ENCODE measurements at places on chromosomes 2 and 18.
A peak's percentile ranks its signal among the peaks of the same experiment; 100 is the strongest.

GRCh38 chr2:9807056-9807455 is 36.2 kb upstream of the TAF1B start:
- DNase-seq, result no peak

DNA sequence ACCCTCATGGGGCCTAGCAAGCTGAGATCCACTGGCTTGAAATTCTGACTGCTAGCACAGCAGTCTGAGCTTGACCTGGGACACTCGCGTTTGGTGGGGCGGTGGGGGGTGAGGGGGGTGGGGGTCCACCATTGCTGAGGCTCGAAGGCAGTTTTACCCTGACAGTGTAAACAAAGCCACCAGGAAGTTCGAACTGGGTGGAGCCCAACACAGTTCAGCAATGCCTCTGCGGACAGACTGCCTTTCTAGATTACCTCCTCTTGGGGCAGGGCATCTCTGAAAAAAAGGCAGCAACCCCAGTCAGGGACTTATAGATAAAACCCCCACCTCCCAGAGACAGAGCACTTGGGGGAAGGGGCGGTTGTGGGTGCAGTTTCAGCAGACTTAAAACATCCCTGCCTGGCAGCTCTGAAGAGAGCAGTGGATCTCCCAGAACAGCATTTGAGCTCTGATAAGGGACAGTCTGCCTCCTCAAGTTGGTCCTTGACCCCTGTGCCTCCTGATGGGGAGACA is 149.7 kb upstream of the TANK start:
- no peak for DNase-seq

DNA sequence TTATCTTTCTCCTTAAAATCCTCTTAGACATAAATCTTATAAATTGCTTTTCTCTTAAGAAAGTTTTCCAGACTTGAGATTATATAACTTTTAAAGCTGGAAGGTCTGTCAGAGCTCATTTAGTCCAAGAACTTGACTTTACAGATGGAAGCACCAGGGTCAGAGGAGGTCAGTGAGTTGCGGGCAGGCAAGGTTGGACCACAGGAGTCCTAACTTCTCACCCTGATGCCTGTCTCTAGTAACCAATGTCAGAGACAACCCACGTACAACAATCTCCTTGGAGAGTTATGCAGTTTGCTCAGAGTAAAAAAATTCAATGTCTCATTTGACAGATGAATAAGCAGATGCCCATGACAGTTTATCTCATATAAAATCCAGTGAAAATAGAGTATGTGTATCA is 203.9 kb downstream of the DLGAP1 start:
- no peak for DNase-seq

DNA sequence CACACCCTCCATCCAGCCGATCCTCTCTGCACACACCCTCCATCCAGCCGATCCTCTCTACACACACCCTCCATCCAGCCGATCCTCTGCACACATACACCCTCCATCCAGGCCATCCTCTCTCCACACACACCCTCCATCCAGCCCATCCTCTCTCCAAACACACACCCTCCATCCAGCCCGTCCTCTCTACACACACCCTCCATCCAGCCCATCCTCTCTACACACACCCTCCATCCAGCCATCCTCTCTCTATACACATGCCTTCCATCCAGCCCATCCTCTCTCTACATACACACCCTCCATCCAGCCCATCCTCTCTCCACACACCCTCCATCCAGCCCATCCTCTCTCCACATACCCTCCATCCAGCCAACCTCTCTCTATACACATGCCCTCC is 83.1 kb downstream of the EIPR1 start:
- DNase-seq, result no peak

DNA sequence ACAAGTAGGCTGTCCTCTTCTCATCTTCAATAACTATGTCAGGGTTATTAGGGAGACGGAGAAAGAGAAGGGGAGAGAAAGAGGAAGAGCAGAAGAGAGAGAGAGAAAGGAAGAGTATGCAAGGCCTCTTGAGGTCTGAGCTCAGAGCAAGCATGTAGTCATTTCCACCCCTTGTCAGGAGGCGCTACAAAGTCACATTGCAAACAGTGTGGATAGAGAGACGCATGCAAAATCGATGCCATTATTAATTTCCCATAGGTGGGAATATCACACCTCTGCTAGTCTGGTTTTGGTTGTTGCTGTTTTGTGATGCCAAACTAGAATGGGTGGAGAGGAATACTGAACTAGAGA is 24.2 kb upstream of the SERPINE2 start:
- no peak for DNase-seq

GRCh38 chr2:25881764-25882163 is 3.5 kb upstream of the ASXL2 start:
- DNase-seq, result no peak

DNA sequence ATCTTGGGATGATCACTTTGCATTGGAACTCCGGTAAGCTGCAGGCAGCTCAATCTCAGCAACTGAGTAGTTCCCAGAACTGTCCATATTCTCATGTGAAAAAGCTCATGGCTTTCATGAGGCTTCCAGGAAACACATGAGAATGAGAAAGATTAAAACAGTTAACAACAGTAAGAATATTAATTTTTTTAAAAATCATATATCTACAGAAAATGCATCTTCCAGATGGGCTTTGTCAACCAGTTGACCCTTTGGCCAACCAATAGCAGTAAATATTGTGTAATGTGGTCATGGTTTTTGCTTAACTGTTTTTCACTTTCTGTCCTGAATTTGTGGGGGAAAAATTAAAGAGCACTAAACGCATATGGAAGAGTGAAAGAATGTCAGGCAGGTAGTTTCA is 131.2 kb upstream of the CCDC195 start:
- DNase-seq, result no peak

DNA sequence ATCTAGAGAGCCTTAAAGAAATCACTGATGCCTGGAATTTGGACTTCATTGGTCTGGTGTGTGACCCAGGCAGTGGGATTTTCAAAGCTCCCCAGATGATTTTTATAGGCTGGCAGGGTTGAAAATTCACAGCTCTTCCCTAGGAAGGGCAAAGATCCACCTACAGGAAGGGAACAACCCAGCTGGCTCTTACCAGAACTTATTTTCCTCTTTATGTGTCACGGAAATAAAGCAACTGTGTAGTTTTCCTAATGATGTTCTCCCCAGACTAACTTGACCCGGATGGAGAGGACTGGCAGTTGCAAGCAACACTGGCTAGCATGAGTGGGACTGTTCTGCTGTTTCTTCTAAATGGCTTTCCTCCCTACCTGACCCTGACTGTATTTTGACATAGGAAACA is 235.6 kb downstream of the ALPK2 start:
- no peak for DNase-seq

DNA sequence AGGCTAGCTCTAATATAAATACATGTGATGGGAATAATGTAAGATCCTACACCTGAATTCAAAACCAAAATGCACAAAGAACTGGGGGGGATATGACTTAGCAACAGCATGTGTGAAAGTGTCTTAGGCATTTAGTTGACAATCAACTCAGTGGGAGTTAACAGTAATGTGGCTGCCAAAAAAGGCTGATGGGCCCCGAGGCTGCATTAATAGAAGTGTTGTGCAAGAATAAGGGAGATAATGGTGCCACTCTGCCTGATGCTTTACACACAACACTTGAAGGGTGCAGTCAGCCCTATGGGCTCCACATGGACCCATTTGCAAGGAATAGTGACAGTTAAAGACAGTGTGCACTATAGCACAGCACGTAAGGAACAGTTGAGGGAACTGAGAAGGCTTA is 649.4 kb upstream of the ZEB2 start:
- no peak for DNase-seq

- DNase-seq, result peak; percentile 75
These were observed 131.9 kb downstream of the GLI2 start for GRCh38 chr2:120867290-120868241.

- no peak for DNase-seq
These were observed 182.3 kb downstream of the INO80D start for GRCh38 chr2:205903549-205904129.

DNA sequence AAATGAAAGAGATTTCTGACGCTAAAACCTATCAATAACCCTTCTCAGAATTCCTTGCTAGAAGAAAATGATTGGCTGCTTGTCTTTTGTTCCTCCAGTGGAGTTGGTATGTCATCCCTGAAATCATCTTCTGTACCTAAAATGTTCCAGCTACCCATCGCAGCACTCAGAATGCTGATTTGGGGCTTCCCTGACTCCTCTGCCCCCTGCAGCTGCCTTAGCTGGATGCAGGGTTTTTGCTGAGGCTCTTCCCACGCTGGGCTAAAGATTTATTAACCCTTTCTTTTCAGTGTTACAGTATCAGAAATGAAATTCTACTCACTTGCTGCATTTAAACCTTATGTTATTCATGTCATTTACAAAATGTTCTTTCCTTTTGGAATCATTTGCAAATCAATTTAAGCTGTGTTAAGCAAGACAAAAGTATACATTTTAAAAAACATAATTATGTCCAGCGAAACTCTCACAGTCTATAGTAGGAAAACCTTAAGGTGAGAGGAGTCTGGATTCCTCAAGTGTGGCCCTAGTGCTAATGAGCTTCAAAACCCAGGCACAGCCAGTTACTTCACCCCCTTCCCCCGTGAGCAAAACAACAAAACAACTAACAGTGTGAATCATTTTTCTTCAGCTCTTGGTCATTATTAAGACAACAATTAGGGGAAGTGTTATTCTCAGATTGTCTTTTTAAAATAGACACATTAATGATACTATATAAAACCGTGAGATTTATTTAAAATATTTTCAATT is 32.8 kb downstream of the PKP4 start:
- no peak for DNase-seq

- no peak for DNase-seq
These were observed 27.7 kb downstream of the KCTD18 start for GRCh38 chr2:200482194-200482593.

DNA sequence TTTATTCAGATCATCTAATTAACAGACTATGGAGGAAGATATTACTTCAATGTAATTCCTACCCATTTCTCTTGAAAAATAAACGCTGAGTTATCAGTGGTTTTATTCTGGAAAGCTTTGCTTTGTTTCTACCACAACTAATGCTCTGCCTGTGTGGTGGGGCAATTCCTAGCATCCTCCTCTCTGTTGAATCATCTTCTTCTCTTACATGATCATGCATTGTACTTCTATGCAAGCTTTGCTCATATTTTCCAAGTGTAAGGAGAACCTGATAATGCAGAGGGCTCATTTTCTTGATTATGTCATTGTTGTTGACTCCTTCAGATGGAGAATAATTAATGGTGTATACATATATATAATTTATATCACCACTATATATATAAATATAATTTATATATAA is 46.7 kb downstream of the CCDC195 start:
- no peak for DNase-seq

DNA sequence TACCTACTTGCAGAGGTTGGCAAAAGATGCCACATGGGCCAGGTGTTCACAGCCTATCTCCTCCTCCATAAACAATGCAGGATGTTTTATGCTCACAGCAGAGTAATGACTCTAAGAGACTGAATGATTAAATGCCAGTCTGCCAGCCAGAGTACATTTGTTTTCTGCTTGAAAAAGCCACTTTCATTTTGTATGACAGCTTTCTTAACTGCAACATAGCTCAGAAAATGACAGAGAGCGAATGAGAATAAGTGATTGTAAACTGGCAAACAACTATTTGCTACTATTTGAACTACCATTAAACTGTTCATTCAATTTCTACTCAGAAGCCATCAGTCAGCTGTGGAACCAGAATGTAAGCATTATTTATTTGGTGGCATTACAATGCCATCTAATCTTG is 50.6 kb upstream of the DCC start:
- no peak for DNase-seq

DNA sequence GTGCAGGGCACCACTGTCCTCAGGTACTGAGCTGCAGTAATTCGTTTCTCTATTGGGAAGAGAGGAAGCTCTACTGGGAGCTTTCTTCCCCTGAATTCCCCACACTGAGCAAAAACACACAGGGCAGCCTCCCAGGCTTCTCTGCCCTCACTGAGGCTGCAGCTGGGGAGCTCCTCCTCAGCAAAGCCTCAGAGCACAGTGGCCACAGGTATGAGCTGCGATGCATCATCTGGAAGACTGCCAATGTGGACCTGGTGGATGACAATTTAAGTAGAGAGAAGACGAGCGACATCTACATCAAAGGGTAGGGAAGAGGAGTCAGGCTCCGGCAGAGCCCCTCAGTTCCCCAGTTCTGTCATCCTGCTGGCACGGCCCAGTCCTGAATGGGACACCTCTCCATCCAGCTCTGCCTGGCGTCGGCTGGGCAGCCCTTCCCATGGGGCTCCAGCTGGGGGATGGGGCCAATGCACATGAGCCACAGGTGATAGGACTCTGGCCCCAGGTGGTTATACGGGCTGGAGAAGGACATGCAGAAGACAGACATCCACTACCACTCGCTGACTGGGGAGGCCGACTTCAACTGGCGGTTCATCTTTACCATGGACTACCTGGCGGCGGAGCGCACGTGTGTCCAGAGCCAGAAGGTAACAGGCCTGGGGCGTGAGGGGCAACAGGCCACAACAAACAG is 37.6 kb downstream of the LMAN2L start:
- DNase-seq, result no peak

DNA sequence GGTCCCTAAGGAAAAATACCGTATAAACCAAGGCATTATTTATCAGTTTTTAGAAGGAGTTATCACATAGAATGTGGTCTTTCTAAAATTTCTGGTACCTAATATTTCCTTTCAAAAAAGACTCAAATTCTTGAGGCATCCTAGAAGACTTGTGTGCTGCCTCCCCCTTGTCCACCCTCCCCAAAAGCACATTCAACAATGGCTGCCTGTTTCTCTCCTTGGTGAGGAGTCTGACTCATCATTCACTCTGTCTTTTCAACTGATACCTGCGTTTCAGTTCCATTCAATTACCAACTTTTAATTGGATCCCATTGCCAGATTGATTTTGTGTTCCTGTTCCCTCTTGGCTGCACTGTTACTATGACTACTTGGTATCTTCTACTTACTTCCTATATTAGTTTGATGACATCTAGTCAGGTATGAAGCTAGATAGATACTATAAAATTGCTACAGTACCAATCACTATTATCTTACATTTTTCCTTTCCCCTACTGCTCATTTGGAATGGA is 72.9 kb downstream of the XRCC5 start:
- DNase-seq, result no peak

DNA sequence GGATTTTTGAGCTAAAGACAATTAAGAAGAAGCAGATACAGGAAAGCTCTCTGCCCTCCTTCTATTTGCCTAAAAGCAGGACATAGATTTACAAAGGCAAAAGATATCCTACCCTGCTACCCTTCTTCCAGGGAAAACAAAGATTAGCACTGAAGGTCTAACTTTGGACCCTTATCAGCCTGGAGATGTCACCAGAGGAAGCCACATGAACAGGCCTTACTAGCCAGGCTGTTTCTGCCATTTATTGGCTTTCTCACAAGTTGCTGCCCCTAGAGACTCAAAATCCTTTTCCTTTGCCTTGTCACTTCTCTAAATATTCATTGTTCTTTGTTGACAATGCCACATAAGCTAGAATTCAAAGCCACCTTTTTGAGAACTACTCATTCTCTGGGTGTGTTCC is 147.3 kb downstream of the B3GNT2 start:
- DNase-seq, result no peak

DNA sequence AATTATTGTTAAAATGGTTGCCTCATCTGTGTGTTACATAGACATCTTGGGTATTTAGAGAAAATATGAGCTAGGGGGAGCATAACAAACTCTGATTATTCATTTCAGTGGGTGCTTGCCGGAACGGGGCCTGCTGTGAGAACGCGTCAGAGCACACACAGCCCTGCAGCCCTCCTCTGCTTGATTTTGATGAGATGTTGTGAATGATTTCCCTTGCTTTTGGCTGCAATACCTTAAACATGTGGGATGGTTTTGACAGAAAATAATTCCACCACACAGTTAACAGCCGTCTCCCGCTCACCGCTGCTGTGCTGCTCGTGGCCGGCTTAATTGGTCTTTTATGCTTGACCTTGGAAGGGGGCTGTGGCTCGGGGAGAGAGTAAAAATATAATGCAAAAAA is 49.9 kb upstream of the TXNDC2 start:
- no peak for DNase-seq

Data from fibroblast of gingiva (primary cell).